ENCODE measurements at places on chromosomes 7 and 10.

GRCh38 chr7:39027491-39027890 lies 49.8 kb downstream of the POU6F2 start:
- no peak for DNase-seq

- DNase-seq: no peak
Observed at GRCh38 chr10:45160271-45160670, 155.1 kb downstream of the OR13A1 start.

DNA sequence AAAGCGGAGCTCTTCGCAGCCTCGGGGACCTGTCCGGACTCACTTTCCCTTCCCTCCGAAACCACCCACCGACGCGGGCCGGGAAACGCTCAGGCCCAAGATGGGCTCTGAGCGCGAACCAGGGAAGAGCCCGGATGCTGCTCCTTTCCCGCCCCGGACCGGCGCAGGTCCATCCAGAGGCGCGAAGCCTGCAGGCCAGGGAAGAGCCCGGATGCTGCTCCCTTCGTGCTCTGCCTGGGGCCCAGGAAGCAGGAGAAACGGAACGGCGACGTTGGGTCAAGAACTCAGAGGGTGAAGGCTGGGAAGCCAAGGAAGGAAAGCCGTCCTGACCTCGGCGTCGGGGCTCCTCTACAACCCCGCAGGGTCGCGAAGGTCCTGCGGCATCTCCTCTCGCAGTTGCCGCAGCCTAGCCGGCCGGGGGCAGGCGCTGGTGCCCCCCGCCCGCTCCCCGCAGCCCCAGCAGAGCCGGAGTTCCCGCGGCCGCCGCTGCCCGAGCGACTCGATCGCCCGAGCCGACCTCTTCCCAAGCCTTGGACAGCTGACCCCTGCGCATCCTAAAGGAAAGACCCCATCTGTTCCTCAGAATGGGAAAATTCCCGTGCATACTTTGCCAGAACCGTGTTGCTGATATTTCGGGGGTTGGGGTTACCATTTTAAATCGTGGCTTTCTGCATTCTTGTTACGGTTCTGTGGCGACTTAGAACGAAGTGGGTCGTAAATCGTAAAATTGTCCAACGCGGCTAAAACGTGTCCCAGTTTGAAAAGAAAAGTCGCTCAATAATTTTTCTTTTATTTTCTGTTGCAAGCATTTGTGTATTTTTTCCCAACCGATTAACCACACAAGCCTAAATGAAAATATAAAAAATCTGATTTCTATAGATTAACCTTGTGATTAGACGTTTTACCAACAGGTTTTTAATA lies 7.5 kb downstream of the HOXA1 start:
- DNase-seq: no peak

- no peak for DNase-seq
Observed at GRCh38 chr10:93319896-93320295, 162.2 kb downstream of the MYOF start.

DNA sequence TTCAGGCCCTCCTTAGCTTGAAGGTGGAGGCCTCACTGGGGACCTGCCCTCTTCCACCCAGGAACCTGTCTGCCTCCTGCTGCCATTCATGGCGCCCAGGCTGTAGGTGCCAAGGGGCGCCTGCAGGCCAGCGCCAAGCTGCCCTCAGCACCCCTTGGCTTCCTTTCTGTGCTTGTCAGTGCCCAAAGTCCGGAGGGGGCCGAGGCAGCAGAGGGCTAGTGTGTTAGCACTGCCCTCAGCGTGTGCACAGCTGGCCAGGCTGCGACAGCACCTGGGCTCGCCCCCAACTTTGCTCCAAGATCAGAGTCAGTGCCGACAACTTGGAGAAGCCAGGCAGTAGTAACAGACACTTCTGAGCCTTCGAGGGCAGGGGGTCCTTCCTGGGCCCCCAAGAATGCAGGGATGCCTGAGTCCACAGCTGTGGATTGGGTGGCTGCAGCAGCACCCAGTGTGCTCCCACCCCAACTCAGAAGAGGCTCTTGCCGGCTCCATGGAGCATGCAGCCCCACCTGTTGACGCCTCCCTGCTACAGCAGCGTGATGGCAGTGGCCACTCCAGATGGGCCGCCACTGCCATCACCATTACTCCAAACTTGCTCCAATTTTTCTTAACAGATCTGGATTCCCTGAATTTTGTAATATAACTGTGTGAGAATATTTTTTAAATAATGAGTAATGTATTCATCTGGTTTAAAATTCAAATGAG lies 41.7 kb downstream of the CACUL1 start:
- no peak for DNase-seq

DNA sequence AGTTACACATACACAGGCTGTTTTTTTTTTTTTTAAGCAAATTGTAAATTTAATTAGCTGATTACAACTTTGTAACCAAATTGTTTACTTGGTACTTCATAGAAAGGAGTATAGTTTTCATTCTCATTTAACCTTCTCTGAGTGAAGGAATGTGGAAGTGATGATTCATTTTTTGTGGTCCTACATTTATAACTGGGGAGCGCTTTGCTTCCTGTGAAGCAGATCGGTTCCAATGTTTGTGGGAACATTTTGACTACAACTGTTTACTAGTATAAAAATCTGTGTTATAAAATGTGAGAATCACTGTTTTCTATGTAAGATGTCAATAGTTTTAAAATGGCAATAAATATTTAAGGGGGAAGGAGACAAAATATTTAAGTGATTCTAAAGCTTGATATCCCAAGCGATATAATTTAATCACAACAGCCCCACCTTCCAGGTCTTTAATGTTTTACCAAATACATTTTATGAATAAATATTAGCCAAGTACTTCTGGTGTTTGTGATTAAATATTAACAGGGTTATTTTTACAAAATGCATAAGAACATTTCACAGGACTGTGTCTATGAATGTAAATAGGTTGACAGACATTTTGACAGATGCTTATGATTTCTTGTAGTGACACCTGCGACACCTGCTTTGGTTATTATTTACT lies 57.1 kb downstream of the NXPH1 start:
- no peak for DNase-seq

- DNase-seq: no peak
Observed at GRCh38 chr10:101630633-101630920, 42.5 kb downstream of the DPCD start.
